NB4 (cell line): ENCODE measurements at places on chromosomes 12 and 14.
A peak's percentile ranks its signal among the peaks of the same experiment; 100 is the strongest.

DNA sequence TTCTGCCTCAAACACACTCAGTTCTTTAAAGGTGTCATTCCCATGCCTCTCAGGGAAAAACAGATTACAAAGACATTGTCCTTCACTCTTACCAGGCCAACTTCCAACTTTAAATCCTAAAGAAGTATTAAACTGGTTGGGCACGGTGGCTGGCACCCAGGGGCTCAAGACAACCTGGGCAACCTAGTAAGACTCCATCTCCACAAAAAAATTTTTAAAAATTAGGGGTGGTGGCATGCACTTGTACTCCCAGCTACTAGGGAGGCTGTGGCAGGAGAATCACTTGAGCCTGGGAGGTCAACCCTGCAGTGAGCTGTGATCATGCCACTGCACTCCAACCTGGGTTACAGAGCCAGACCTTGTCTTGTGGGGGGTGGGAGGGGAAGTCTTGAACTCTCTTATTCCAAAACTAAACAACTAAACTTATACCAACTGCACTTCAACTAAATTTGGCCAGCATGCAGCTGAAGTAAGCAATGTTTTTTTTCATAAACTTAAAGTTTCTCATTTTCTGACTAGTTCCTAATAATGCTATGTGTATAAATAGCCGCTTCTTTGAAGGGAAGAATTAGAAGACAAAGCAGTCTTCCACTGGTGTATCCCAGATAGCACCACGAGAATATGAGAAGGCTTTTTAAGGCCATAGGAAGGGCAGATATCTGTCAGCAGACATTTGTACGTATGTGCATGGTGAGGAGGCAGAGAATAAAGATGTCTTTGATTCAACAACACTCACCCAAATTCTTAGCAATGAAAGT is 2.4 kb downstream of the SLC11A2 start:
- no peak for DNase-seq

DNA sequence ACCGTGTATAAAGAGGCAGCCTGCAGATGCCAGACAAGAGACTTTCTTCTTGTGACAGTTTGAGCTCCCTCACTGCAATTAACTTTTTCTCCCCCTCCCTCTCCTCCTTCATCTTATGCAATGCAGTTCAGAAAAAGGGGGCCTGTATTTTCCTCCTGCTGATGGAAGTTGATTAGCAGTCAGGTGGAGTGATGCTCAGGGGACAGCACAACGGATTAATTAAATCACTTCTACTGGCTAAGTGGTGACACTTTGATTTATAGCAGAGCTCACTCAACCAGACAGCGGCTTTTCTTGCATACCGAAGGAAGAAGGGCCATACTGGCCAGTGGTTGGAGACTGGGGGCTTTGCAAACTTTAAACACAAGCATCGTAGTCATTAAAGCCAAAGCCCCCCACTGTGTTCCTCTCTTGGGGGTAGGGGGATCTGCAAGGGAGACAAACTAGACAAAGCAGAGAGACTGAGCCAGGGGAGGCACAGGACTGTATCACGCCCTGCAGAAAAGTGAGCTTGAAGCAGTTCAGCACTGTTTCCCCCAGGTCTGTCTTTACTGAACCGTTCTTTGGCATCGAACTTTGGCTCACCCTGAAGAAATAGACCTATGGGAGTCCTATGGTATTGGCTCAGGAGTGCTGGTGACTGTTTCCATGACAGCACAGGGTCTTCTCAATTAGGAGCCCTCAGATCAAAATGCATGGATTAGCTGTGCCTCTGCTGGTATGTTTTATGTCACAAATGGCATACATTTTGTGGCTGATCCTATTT is 47.7 kb downstream of the SPRING1 start:
- DNase-seq = no peak

GRCh38 chr14:74693191-74693590 is 19.7 kb downstream of the AREL1 start:
- no peak for DNase-seq

DNA sequence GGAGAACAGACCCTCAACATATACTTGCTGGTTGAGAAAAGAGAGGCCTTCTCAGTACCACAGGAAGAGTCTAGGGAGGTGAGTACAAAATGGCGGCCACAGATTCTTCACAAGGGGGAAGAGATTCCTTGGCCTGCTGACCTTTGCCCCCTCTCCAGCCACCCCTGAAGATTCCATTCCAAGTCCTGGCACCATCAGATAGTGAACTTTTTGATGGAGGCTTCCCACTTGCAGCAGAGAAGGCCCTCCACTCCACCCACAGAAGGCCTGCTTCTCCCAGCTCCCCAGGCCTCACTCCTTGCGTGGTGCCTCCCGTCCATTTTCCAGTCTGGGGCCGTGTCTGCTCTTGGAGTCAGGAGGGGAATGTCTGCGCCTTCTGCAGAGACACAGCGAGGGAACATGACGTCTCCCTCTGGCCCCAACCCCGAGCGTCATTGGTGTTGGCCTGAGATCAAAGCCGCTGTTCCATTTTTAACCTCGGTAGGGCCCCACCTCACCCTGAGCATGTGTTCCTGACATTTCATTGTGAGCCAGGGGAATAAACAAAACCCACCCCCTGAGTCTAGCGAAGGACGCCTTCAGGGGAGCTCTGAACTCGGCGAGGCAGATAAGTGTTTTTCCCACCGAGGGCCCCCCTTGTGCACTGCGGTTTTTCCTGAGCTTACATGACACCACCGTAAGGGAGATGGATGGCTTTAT is 268.7 kb upstream of the TBX3 start:
- DNase-seq = no peak

GRCh38 chr14:104935955-104936354 is 11.3 kb downstream of the PLD4 start:
- DNase-seq = no peak

DNA sequence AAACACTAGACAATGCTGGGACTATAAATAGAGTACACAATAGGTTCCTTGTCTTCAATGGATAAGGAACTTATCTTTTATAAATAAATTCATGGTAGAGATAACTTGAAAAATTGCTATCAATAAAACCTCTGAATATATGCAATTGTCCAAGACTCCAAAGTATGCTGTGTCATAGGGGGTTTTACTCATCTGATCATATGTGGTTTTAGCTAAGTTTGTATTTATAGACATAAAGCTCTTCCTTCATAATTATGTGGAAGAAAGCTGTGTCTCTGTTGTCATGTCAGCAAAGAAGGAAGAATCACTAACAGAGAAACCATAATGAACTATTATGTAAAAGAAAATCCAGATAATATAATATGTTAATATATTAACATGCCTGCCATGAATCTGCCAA is 111.5 kb upstream of the ATXN7L3B start:
- no peak for DNase-seq

DNA sequence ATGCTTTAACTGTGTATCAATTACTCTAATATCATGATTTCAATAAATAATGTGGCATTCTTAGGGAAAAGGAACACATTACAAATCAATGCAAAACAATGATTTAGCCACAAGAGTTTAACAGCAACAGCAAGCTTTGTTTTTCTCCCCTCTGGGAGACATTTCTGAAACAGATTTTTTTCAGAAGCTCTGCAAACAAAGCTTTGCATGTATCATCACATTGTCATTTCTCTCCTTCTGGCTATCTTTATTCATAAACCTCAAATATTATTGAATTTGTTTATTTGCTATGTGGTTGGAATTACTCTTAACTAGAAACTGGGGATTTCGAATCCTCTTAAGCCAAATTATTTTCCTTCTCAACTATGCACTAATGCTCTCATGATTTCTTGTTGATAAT is 278.4 kb upstream of the ATXN7L3B start:
- no peak for DNase-seq

- DNase-seq = peak; percentile 38
These were observed 51.0 kb downstream of the SPTLC2 start for GRCh38 chr14:77565289-77565993.

DNA sequence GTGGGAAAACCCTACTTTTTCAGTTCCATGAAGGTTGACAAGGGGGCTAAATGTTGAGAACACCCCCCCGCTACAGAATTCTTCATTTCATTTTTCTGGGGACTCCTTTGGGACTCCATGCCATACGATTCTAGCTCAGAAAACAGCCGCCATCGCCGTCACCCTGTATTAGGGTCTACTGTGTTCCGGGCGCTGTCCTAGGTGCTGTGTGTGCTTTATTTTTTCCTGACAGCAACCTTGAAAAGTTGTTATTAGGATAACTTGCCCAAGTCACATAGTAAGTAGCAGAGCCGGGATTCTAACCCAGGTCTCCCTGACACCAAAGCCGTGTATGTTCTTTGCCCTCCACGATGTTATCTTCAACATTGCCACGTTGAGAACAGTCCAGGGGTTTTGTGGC is 55.1 kb downstream of the IQSEC3 start:
- DNase-seq = no peak

DNA sequence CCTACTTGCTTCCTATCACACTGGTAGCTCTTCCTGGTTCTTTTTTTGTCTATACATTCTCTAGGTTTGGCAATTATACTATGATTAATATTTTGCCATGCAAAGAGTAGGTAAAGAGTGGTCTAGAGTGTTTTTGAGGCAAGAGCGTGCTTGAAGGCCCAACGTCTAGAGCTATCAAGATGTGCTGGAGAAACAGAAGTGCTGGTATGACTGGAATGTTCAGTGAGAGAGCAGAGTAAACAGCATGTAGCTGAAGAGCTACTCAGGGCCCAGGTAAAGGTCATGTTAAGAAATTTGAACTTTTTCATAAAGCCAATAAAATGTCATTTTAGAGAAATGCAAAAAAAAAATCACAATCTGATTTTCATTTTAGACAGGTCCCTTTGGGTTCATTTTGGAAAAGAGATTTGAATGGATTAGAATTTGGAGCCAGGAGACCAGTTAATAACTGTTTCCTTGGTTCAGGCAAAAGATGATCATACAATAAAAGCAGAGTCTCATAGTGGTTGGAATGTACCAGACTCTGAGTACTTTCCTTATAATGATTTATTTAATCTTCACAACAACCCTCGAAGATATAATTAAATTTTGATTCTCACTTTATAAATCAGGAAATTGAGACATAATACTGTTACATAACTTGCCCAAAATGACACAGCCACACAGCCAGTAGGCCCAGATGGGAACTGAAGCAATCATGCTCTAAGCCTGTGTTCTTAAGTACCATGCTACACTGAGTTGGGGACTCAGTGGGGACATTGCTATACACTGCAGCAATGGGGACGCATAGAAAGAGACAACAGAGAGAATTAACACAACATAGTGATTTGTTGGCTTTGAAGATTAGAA is 350.1 kb downstream of the NELL2 start:
- no peak for DNase-seq

DNA sequence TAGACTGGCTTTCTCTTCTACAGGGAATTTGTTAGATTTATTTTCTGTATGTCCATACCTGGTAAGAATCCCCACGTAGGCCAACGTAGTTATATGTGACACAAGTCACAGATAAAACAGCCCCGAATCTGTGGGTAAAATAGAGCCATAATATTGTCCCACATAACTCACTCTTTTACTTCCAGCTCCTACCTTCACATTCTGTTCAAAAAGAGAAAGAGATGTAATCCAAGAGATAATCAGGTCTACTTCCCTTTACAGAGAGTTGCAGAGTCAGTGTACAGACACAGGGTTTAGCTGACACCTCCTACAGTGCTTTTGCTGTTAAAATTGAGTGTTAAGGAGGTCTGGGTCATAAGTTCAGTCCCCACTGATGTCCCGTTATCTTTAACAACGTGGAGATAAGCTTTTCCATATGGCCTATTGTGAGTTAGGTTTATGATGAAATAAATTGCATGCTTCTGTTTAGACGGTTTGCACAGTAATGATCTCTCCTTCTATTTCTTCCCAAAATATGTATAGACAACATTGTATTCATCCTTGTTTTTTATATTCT is 446.5 kb downstream of the ADAMTS20 start:
- no peak for DNase-seq

- no peak for DNase-seq
These were observed 18.7 kb upstream of the EPYC start for GRCh38 chr12:91023326-91024004.

DNA sequence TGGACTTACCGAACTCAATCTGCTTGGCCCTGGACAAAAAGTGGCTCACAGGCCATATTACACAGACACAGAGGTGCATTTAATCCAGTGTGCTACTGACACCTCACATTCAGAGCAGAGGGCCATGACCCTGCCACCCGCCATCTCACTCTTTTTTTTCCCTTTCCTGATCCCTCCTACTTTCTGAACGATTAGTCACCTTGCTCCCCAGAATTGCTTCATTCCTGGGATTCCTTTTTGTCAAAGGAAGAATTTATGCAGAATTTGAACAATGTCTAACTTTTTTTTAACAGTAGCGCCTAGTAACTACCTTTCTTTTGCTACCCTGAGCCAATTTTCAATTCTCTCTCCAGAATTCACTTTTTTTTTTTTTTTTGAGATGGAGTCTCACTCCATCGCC is 4.6 kb downstream of the PKP2 start:
- DNase-seq = no peak

- no peak for DNase-seq
These were observed 12.1 kb downstream of the FRMD6 start for GRCh38 chr14:51663783-51664326.

GRCh38 chr12:16389594-16389993 is 42.1 kb downstream of the MGST1 start:
- peak; percentile 43 for DNase-seq

- DNase-seq = no peak
These were observed 425.3 kb downstream of the ZFP36L1 start for GRCh38 chr14:68367536-68367935.

- no peak for DNase-seq
These were observed 11.5 kb downstream of the TEAD4 start for GRCh38 chr12:2970744-2971143.

- no peak for DNase-seq
These were observed 42.1 kb upstream of the LIN7A start for GRCh38 chr12:80979816-80980215.

DNA sequence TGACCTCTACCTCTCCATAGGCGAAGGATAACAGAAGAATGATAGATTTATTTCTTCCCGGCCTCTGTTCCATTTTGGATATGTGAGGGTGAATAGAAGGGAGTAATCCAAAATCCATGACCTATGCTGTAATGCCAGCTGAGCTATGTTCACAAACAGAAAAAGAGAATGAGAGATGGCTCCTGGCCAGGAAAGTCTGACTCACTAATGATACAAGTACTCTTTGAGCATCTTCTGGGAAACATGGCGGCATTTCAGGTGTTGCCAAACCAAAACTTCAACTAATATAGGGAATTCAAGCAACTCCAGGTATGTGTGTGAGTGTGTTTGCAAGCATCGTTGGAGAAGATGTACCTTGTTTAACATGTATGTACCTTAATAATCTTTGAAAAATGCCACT is 55.1 kb downstream of the MED13L start:
- DNase-seq = peak; percentile 34

DNA sequence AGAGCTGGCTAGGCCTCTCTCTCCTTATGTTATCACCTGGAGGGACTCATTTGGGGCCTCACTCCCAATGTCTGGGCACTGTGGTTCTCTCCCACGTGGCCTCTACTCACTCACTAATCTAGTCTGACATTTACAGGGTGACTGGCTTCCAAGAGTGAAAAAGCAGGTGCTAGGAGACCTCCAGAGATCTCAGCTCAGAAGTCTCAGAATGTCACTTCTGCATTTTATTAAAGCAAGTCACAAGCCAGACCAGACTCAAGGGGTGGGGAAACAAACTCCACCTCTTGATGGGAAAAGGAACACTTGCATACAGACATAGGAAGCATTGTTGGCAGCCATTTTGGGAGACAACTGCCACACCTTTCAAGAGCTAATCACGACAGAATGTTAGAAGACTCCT is 175.9 kb downstream of the MON2 start:
- peak; percentile 15 for DNase-seq

- no peak for DNase-seq
These were observed 218.3 kb upstream of the DAAM1 start for GRCh38 chr14:58969951-58970751.

- DNase-seq = no peak
These were observed 1019.2 kb downstream of the AACS start for GRCh38 chr12:126084480-126084879.

- DNase-seq = no peak
These were observed 184.6 kb upstream of the EGLN3 start for GRCh38 chr14:34135492-34135891.
